Lower lobe of right lung (tissue), 2 donors: ENCODE measurements at places on chromosomes 6 and 20. TPM values are rescaled to one million over a fixed set of nuclear protein-coding genes. Genes with fewer than 3 reads are reported as not detected.

GRCh38 chr6:169277619-169278018 is 24.0 kb upstream of the THBS2 start:
- no peak overlapping the region for H3K27ac ChIP-seq
- no peak overlapping the region for H3K4me3 ChIP-seq
- no peaks in the 10 kb centered on the region for H3K4me1 ChIP-seq
- no peaks in the 10 kb centered on the region for H3K36me3 ChIP-seq
- no peak for DNase-seq
- H3K27me3 ChIP-seq: no peaks in the 10 kb centered on the region

GRCh38 chr6:134590449-134590848 is 272.5 kb upstream of the SGK1 start:
- no peak overlapping the region for H3K4me3 ChIP-seq
- no peak for DNase-seq
- no peaks in the 10 kb centered on the region for H3K4me1 ChIP-seq
- H3K27me3 ChIP-seq: no peaks in the 10 kb centered on the region
- no peaks in the 10 kb centered on the region for H3K36me3 ChIP-seq

The BIRC7 gene
- 15.9 TPM for total RNA-seq

DNA sequence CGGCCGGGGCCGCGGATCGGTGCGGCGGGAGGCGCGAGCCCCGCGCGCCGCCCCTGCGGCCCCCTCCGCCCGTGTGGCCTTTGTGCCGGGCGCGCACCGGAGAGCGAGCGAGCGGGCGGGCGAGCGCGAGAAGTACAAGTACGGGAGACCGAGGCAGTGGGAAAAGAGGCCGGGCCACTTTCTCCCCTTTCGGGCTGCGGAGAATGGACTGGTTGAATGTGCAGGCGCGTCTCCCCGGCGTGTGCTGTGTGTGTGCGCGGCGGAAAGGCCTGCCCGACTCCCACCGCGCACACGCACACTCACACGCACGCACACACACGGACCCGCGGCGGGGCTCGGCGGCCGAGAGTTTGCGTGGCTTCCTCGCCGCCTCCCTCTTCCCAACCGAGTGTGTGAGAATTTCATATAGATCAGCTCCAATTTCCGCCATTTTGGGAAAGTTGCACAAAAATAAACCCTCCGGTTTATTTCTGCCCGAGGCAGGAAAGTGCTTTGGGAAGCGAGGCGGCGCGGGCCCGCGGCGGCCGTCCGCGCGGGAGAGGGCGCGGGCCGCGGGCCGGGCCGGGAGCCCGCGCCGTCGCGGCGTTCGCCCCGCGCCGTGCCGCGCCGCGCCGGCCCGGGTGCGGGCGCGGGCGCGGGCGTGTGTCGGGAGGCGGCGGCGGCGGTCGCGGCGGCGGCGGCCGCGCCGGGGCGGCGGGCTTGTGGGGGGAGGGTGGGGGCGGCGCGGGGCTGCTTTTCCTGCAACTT is 1.1 kb downstream of the L3MBTL3 start:
- H3K27ac ChIP-seq: peak overlapping the region; percentile 82
- no peaks in the 10 kb centered on the region for H3K36me3 ChIP-seq
- no peaks in the 10 kb centered on the region for H3K27me3 ChIP-seq
- DNase-seq: peak; percentile 48

DNA sequence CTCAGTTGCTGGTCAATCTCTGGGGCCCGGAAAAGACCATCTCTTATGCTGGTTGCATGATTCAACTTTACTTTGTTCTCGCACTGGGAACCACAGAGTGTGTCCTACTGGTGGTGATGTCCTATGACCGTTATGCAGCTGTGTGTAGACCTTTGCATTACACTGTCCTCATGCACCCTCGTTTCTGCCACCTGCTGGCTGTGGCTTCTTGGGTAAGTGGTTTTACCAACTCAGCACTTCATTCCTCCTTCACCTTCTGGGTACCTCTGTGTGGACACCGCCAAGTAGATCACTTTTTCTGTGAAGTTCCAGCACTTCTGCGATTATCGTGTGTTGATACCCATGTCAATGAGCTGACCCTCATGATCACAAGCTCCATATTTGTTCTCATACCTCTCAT is 4.3 kb downstream of the OR2J3 start:
- no peaks in the 10 kb centered on the region for H3K27me3 ChIP-seq
- no peaks in the 10 kb centered on the region for H3K4me1 ChIP-seq
- no peak for DNase-seq
- H3K36me3 ChIP-seq: no peaks in the 10 kb centered on the region
- H3K27ac ChIP-seq: no peak overlapping the region
- H3K4me3 ChIP-seq: no peak overlapping the region

DNA sequence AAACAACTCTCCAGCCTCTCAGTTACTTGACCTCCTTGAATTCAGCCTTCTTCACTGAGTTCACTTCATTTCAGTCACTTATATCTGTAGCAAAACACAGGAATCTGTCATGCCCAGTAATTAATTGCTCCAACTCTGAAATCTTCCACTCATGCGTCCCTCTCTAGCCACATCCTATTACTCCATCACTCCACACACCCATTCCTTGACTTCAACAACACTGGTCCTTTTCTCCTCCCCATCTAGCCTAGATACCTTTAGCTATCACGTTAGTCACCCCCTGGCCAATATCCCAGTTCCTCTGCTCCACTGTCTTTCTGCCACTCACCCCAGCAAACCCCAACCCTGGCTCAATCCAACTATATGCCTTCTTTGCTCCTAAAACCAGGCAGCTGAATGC is 7.7 kb downstream of the ZHX3 start:
- no peaks in the 10 kb centered on the region for H3K36me3 ChIP-seq
- DNase-seq: no peak
- H3K4me1 ChIP-seq: peaks cover 22% of the 10 kb centered on the region
- H3K27ac ChIP-seq: peak overlapping the region; percentile 78
- H3K27me3 ChIP-seq: no peaks in the 10 kb centered on the region

DNA sequence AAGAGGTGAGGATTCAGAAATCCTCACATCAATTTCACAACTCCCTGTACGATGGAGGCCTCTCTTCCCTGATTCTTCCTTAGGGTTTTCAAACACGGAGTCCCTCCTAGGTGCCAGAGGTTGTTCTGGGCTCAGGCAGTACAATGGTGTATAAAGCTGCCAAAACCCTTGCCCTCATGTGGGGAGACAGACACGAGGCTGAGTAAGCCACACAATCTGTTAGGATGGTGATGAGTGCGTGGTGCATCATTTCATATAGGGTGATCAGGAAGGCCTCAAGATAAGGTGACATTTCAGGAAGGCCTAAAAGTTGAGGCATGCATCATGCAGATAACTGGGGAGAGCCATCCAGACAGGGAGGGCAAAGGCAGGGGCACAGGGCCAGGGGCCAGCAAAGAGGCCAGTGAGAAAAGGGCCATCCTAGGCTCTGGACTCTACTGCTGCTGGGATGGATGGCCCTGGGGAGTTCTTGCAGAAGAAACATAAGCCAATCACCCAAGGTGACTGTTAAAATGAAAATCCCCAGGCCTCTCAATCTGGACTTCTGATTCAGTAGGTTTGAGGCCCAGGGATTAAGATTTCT is 186.5 kb downstream of the PRKN start:
- H3K27ac ChIP-seq: no peak overlapping the region
- H3K4me3 ChIP-seq: no peak overlapping the region
- H3K27me3 ChIP-seq: no peaks in the 10 kb centered on the region
- no peak for DNase-seq
- no peaks in the 10 kb centered on the region for H3K36me3 ChIP-seq
- no peaks in the 10 kb centered on the region for H3K4me1 ChIP-seq

The C6orf47 gene
- total RNA-seq: 24.7 TPM

- H3K4me1 ChIP-seq: peaks cover 14% of the 10 kb centered on the region
- no peak for DNase-seq
- H3K27me3 ChIP-seq: no peaks in the 10 kb centered on the region
- no peaks in the 10 kb centered on the region for H3K36me3 ChIP-seq
Observed at GRCh38 chr6:33840048-33840926, 36.5 kb upstream of the MLN start.
